Left cardiac atrium (tissue), 4 donors: ENCODE measurements at places on chromosomes 1 and 21.

- DNase-seq: no peak
Measured at GRCh38 chr21:33234635-33235520, 5.1 kb downstream of the IFNAR2 start.

DNA sequence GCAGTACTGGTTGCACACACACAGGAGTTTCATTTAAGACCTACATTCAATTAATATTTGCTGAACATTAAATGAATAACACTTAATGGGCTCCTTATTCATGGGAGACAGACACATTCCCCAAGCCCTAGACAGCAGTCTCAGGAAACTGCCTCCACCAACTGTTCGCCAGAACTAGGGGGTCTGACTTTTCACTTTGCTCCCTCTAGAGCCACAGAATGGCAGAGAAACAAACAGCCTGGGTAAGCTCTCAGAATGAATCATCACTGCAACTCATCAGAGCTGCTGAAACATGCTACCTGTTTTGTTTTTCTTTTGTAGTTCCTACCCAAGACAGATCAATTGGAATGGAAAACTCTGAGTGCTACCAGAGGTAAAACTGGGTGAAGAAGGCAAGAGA is 31.7 kb downstream of the ELK4 start:
- DNase-seq: no peak

DNA sequence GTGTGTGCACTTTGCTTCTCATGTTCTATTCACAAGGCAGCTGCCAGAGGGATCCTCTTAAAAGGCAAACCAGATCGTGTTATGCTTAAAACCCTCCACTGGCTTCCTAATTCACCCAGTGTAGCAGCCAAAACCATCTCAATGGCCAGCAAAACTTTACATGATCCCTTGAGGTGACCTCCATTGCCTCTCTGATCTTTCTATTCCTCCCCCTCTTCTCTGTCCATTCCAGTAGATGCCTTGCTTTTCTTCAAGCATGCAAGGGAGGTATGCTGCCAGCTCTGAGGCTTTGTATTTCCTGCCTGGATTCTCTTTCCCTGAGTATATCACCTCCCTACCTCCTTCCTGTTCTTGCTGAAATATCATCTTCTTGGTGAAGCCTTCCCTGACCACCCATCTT is 93.2 kb upstream of the KCNK2 start:
- no peak for DNase-seq

DNA sequence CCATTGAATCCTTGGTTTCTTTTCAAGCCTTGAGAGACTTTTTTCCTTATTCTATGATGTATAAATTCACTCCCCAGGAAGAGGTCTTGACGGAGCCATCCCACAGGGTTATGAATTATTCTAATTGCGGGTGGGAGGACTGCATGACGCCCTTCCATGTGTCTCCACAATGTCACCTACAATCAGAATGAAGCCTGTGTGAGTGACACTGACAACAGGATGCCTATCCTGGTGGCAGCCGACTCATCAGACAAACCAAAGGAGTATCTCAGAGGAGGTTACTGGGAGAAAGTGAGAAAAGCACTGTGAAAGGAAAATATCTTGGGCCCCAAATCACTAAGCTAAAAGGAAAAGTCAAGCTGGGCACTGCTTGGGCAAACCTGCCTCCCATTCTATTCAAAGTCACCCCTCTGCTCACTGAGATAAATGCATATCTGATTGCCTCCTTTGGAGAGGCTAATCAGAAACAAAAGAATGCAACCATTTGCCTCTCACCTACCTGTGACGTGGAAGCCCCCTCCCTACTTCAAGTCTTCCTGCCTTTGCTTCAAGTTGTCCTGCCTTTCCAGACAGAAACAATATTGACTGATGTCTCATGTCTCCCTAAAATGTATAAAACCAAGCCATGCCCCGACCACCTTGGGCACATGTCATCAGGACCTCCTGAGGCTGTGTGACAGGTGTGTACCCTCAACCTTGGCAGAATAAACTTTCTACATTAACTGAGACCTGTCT is 98.4 kb downstream of the SMYD2 start:
- no peak for DNase-seq

- no peak for DNase-seq
Measured at GRCh38 chr1:87939444-87939843, 610.8 kb downstream of the LMO4 start.

- DNase-seq: no peak
Measured at GRCh38 chr1:185823467-185823866, 89.3 kb downstream of the HMCN1 start.

- no peak for DNase-seq
Measured at GRCh38 chr1:81700728-81701470, 99.8 kb upstream of the ADGRL2 start.
